Right cardiac atrium (tissue), 5 donors: ENCODE measurements at places on chromosomes 7 and 10. TPM values are rescaled to one million over a fixed set of nuclear protein-coding genes. Genes with fewer than 3 reads are reported as not detected.

Gene TES
- 13.9 TPM for polyA plus RNA-seq

Gene RHEB
- 135 TPM for polyA plus RNA-seq

Gene SLC26A5
- 0.07 TPM for polyA plus RNA-seq

Gene TMEM213
- not detected for polyA plus RNA-seq

Gene AZGP1
- polyA plus RNA-seq = 17.0 TPM

Gene FFAR4
- 0.14 TPM for polyA plus RNA-seq

GRCh38 chr7:149735181-149735602, 38.2 kb downstream of the ZNF467 start:
- DNase-seq = no peak

GRCh38 chr10:32332299-32332750, 14.6 kb downstream of the EPC1 start:
- DNase-seq = peak; percentile 39

GRCh38 chr10:71846816-71847215, 4.2 kb downstream of the PSAP start:
- DNase-seq = no peak

DNA sequence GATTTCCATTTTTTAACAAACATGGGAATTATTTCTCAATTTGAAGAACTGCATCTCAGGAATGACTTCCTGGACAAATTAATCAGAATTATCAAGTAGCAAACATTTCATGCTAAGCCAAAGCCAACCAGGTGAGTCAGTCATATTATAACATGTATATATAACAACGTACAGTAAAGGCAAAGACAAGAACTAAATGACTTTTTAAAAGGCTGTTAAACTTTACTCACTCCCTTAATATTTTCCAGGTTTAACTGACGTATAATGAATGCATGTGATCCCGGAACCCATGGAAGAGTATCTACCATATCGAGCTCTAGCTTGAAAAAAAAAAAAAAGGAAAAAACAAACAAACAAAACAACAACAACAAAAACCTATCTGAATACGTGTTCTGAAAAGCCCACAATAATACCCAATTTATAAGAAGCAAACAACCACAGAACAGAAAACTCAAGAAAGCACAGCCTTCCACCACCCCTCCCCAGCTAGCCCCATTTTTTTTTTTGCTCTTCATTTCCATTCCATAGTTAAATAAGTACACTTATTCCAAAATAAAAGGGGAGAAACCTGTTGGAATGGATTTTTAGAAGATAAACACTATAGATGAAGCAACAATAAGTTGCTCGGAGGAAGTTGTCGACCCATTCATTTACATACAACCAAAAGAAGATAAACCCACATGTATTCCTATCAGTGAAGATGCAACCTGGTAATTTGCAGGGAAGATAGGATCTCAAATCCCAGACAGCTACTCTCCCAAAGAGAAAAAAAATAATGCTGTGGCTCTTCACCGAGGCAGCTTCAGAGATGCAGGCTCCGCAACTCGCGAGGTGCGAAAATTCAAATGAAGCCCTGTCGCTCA, 537 bp downstream of the NAPEPLD start:
- no peak for DNase-seq

GRCh38 chr7:124701955-124702354, 63.6 kb downstream of the GPR37 start:
- DNase-seq = no peak

GRCh38 chr10:9301554-9301953, 1247.1 kb downstream of the GATA3 start:
- no peak for DNase-seq

DNA sequence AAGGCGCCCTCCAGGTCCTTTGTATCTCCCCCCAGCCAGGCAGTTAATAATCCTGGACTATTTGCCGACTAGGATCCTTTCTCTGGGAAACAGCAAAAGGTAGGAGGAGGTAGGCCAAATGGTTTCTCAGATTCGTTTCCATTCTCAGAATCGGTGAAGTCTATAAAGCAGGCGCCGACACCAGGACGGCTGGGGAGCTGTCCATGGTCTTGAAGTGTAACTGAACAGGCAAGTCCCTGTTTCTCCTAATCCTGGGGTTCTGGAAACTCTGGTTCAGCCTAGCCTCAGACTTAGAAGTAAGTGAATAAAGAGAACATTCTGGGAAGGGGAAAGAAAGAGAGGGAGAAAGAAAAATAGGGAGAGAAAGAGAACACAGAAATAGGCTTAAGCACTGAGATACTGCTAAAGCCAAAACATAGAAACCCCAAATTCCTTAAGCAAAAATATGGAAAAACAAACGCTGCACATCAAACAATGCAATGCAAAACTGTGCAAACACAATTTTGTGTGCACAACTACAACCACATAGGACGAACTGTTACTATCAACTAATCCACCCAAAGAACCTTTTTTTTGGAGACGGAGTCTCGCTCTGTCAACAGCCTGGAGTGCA, 11.1 kb upstream of the INA start:
- peak; percentile 66 for DNase-seq

DNA sequence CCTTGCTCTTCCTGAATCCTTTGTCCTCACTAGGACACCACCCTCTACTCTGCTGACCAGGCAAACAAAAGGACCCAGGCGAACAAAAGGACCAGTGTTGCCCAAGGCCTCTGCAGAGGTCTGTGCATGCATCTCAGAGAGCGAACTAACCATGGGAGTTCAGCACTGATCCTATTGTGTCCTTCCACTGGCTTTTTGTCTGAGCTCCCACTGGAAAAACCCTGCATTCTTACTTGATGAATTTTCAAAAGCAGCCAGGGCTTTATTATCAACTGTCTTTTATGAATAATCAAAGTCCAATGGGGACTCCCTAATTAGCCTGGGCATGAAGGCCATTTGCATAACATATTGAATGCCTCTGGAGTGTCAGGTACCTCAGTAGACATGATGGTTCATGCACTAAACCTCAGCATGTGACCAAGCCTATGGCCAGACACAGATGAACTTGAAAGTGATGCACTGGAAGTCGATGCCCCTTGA, 140.6 kb downstream of the KCNMA1 start:
- DNase-seq = no peak

DNA sequence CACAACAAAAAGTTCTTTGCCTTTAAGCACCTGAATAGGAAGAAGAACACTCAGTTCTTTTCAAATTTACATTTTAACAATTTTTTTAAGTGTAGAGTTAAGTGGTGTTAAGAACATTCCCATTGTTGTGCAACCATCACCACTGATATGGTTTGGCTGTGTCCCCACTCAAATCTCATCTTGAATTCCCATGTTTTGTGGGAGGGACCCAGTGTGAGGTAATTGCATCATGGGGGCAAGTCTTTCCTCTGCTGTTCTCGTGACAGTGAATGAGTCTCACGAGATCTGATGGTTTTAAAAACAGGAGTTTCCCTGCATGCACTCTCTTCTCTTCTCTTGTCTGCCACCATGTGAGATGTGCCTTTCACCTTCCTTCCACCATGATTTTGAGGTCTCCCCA, 155.7 kb downstream of the PLXNA4 start:
- no peak for DNase-seq

GRCh38 chr10:124674768-124675222, 69.4 kb downstream of the FAM53B start:
- DNase-seq = peak; percentile 26

DNA sequence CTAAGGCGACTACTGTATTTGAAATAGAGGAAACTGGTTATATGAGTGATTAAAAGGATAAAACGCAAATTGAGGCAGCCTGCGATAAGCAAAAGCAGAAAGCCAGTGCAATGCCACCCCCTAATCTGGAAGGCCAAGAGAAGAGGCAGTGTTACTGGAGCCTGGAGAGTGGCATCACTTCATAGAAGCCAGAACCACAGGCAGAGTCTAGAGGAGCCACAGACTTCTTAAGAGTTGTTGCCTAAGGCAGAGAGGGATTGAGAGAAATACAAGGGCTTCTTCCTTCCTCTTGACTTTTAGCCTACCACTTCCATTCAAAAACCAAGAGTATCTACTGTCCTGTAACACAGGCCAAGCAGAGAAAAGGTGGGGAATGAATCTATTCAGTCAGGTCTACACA, 94.9 kb upstream of the SKAP2 start:
- DNase-seq = no peak

- DNase-seq = no peak
Observed at GRCh38 chr10:86443936-86444335, 77.3 kb upstream of the GRID1 start.
